ENCODE measurements at places on chromosomes 7 and 10. TPM values are rescaled to one million over a fixed set of nuclear protein-coding genes. Genes with fewer than 3 reads are reported as not detected.

MMD2 gene
- total RNA-seq: not detected

DNA sequence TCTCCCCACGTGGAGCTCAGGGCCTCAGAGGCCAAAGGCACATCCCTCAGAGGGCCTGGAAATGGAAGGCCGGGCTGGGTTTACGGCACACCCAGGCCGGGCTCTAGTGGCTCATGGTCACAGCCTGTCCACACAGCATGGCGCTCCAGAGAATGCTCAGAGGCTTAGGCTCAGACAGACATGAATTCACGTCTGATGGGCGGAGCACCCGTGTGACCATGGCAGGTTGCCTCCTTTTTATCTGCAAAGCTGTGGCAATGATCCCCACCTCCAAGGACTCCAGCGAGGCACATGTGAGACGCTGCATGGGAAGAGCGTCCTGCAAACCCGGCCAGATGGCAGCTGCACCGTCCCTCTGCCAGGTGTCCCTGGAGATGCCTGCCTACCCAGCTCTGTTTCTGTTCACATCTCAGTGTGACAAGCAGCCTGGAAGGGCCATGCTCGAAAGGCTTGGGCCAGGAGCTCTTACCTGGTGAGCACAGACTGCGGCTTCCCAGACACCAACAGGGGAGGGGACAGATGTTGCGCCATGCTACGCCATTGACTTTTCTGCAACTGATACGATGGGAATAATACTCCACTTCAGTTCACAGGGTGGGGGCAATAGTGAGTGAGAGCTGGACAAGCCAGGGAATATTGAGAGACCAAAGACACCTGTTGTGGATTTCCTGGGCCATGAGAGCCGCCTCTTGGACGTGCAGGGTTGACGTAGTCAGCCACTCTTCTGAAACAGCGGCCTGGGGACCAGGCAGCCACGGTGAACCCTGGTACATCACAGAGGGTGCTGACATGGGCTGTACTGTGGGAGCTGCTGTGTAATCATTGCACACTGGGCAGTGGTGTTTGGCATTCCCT, 34.4 kb upstream of the FAM20C start:
- DNase-seq: no peak

GRCh38 chr7:43038254-43038653, 74.2 kb upstream of the HECW1 start:
- no peak for DNase-seq

DNA sequence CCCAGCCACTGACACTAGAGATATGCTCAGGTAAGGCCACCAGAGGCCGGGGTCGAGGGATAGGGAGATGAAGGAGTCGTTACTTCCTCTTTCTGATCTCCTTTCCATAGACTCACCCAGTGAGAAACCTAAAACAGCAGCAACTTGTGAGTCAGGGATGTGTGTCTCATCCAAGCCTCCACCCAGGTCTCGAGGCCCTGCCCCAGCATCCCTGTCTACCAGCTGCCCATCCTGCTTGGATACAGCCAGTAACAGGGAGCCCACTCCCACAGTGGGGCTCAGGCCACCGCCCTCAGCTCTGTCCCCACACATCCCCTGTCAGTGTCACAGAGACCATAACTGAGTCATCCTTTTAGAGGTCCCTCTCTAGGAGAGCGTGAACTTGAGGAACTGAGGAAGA, 49.6 kb upstream of the CHST15 start:
- DNase-seq: no peak

GRCh38 chr10:30803892-30804322, 174.4 kb upstream of the LYZL2 start:
- DNase-seq: no peak

DNA sequence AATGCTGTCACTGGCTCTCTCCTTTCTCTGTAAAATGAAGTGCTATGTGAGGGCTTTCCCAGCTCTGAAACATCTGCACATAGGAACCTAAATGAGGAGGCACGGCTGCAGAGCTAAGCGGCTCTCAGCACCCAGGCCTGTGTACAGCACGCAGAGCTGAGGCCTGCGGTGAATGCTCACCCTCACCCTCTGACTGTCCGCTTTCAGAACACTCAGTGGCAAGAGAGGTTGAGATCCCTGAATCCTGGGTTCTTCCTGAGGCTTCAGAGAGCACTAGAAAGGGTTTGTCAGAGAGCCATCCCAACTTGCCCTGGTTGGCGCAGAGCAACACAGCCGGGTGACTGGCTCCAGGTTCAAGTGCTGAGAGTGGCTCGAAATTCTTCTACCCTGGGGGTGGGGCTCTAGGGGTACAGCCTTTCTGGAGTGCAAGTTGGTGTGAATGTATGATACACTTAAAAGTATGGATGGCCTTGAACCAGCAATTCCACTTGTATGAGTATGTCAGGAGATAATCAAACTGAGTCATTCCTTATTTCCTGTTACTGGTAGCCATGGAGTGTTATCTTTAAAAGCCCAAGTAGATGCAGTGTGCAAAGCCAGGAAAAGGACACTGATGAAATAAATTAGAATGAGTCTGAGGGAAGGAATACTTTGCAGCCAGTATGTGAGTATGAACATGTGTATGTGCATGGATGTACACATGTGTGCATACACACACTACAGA, 1.7 kb upstream of the CCDC201 start:
- DNase-seq: peak; percentile 74

GRCh38 chr7:27130540-27131389, at the start of gene HOXA4:
Gene HOXA4 (minus strand): TSS chr7:27130757. CDS start chr7:27130733, 24 bp downstream.
- no peak for DNase-seq

DNA sequence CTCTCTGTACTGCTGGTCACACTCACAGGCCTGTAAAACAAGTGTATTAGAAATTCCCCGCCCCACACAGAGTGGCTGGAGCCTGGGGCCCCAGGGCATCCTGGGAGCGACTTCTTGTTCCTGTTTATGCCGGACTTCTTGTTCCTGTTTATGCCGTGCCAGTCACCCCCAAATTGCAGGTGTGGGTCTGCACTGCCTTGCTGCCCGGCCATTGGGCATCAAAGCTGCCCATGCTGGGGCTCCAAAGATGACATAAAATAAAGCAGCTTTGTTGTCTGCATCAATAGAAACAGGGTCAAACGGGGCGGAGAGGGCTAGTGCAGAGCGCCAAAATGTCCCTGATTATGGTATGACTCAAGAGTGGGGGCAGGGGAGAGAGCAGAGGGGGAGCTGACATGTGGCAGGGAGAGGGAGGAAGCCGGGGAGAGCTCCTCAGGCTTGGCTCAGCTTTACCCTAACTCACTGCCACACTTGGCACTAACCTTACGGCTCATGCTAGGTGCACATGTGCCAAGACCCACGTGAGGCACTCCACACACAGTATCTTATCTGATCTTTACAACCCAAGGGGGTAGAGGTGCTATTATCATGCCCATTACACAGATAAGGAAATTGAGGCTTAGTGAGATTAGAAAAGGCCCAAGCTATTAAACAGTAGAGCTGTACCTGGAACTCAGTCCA, 98.4 kb downstream of the PIP4K2A start:
- no peak for DNase-seq
